ENCODE measurements at places on chromosomes 6 and 20.

DNA sequence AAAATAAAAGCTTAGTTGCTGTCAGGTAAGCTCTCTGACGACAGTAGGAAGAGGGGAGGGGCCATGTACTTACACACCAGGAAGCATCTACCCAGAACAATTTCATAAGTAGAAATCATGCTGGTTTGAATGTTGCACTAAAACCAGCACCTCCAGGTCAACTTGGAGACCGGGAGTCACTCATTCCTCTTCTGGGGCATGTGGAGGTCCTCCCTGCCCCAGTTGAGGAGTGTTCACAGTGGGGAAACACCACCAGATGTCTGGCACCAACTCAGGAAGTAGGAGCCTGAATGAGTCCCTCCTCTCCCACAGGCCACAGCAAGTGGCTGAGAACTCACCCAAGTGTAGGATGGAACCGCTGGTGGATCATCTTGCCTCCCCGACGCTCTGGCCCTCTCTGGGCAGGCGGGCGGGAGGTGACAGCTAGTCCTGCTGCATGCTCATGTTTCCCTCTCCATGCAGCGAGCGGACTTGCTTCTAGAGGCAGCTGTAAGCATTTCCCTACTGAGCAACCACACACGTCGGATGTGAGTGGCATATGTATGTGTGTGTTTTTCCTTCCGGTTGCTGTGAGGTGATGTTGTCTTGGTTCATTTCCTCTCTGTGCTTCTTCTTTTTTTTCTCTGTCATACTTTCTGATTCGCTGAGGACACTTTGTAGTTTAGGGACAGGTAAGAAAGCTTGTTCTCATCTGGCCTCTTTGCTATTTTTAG, 149.5 kb upstream of the NEDD9 start:
- no peak overlapping the region for H3K4me3 ChIP-seq
- no peak for DNase-seq

DNA sequence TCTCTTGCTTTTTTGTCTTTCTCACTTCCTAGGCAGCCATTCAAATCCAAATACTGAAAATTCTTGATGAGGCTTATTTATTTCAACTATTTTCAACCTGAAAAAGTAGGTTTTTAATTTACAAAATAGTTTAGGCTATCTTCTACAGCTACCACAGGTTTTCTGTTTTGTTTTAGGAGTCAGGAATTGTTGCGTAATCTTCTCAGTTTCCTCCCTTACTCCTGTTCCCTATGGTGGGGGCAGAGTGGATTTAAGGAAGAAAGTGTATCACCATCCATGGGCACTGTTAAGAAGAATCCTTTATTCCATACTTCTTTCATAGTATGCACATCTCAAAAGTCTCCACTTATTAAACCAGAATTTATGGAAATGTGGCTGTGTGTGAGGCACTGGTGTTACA, 182.4 kb downstream of the KHDC1L start:
- no peaks in the 10 kb centered on the region for H3K4me1 ChIP-seq
- no peak for DNase-seq
- no peaks in the 10 kb centered on the region for H3K27me3 ChIP-seq
- no peak overlapping the region for H3K4me3 ChIP-seq
- H3K36me3 ChIP-seq, result no peaks in the 10 kb centered on the region

DNA sequence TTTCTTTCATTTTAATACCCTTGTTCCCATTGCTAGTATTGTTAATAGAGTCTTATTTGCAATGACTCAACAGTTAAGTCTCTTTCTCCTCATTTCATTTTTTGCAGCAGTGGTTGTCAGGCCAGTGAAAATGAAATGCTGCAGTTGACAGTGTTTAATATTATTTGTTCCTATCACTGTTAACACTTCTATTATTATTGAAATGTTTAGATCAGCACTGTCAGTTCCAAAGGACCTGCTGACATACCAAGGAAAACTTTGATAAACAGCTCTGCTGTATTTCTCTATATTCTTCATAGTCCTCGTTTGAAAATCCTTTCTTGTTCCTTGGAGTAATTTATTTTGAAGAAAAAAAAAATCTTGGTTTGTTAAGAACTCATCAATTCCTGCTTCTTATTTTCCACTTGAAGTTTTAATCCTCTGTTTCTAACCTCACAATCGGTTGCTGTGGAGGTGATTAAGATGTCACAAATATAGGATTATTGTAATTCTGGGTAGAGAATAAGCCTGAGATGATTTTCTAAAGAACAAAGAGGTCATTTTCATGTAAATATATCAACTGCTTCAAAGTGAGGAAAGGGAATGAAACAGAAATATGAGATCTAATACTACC, 1065.9 kb upstream of the CITED2 start:
- H3K27me3 ChIP-seq, result no peaks in the 10 kb centered on the region
- H3K27ac ChIP-seq, result peak overlapping the region; percentile 29
- H3K4me1 ChIP-seq, result no peaks in the 10 kb centered on the region
- no peak overlapping the region for H3K4me3 ChIP-seq
- DNase-seq, result no peak
- no peaks in the 10 kb centered on the region for H3K36me3 ChIP-seq

DNA sequence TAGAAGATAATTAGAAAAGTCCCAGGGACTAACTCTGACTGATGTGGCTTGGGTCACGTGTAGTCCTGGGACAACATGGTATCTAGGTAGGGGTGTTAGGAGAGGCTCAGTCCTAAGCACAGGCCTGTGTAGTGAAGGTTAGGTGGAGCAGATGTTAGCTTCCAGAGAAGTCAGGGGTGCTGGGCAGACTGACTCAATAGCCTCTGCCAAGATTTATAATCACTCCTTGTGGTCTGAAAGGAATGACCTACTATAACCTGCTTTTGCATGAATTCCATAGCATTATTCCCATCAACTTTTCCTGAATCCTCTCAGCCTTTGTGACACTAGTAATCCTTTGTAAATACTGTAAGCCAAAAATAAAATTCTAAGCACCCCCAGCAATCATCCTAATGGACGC, 10.2 kb upstream of the PEX7 start:
- H3K27ac ChIP-seq, result no peak overlapping the region
- DNase-seq, result no peak
- no peaks in the 10 kb centered on the region for H3K4me1 ChIP-seq
- no peaks in the 10 kb centered on the region for H3K36me3 ChIP-seq
- no peak overlapping the region for H3K4me3 ChIP-seq

DNA sequence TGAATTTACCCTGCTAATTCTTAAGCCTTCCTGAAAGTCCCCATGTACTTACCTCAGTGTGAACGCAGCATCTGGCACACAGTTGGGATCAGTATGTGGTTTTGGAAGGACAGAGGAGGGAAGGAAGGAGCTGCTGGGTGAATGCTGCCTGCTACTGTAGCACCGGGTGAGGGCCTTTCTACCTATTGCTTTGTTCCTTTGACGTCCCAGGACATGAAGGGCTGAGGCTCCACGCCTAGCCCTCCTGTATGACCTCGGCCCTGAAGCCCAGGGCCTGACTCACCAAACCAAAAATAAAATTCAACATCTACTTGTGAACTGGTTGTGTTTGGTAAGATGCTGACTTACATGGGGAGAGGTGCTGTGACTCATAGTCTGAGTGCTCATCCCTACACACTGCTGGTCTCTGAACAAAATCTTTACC, 51.1 kb downstream of the ARID1B start:
- H3K27ac ChIP-seq, result no peak overlapping the region
- no peaks in the 10 kb centered on the region for H3K27me3 ChIP-seq
- peaks cover 5% of the 10 kb centered on the region for H3K36me3 ChIP-seq
- no peak overlapping the region for H3K4me3 ChIP-seq

- H3K4me3 ChIP-seq, result no peak overlapping the region
- H3K27me3 ChIP-seq, result no peaks in the 10 kb centered on the region
- no peaks in the 10 kb centered on the region for H3K4me1 ChIP-seq
- DNase-seq, result no peak
- H3K36me3 ChIP-seq, result no peaks in the 10 kb centered on the region
Measured at GRCh38 chr6:22106961-22107360, 189.9 kb downstream of the PRL start.

- no peak for DNase-seq
- H3K27ac ChIP-seq, result no peak overlapping the region
- no peaks in the 10 kb centered on the region for H3K27me3 ChIP-seq
- H3K4me1 ChIP-seq, result no peaks in the 10 kb centered on the region
Measured at GRCh38 chr6:139251045-139251690, 40.6 kb downstream of the TXLNB start.

DNA sequence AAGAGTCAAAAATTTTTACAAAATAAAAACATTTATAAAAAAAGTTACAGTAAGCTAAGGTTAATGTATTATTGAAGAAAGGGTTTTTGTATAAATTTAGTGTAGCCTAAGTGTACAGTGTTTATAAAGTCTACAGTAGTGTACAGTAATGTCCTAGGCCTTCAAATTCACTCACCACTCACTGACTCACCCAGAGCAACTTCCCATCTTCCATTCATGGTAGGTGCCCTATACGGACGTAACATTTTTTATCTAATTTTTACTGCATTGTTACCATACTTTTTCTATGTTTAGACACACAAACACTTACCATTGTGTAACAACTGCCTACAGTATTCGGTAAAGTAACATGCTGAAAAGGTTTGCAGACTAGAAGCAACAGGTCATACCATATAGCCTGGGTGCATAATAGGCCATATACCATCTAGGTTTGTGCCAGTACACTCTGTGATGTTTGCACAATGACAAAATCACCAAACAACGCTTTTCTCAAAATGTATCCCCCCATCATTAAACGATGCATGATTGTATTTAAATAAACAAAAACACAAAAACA, 6.0 kb downstream of the MTFR2 start:
- DNase-seq, result no peak
- H3K36me3 ChIP-seq, result peaks cover 13% of the 10 kb centered on the region

DNA sequence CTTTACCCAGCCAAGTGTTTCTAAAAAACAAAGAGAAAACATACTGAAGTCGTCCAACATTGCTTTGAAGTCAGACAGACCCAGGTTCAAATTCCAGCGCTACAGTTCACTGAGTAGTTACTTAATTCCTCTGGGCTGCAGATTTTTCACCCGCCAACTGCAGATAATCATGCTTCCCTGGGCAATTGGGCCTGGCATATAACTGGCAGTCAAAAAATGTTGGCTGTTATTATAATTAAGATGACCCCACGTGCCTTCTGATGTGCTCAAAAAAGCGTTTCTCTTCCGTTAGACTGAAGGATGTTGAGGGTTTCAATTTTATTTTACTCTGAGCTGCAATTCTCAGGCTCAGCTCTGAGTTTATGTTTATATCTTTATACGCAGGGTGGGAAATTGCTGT, 156.1 kb upstream of the CITED2 start:
- no peak for DNase-seq
- H3K4me1 ChIP-seq, result peaks cover 30% of the 10 kb centered on the region
- no peak overlapping the region for H3K4me3 ChIP-seq
- peak overlapping the region; percentile 84 for H3K27ac ChIP-seq
- H3K36me3 ChIP-seq, result no peaks in the 10 kb centered on the region
- no peaks in the 10 kb centered on the region for H3K27me3 ChIP-seq

GRCh38 chr6:6434151-6434550, 113.7 kb upstream of the F13A1 start:
- no peaks in the 10 kb centered on the region for H3K4me1 ChIP-seq
- DNase-seq, result no peak
- H3K36me3 ChIP-seq, result no peaks in the 10 kb centered on the region

GRCh38 chr20:62141397-62142251, 1.6 kb downstream of the PSMA7 start:
- H3K36me3 ChIP-seq, result peaks cover 29% of the 10 kb centered on the region
- peak overlapping the region; percentile 88 for H3K27ac ChIP-seq
- no peaks in the 10 kb centered on the region for H3K27me3 ChIP-seq
- peaks cover 19% of the 10 kb centered on the region for H3K4me1 ChIP-seq

DNA sequence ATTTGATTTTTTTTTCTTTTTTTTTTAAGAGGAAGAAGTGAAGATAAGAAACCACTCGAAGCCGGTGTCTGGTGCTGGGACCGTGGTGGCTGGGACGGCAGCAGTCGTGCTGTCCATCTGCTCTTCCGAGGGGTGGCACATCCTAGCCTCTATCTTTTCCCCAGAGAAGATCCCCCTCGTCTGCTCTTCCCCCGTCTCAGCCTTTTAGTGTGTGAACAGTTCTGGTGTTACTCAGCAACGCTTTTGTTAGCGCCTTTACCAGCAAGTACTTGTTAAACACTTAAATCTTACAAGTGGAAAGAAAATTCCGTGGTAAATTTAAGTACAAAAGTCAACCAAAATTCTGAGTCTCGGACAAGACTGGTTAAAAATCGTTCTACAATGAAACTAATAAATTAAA, 90.1 kb downstream of the RSPH3 start:
- H3K4me1 ChIP-seq, result no peaks in the 10 kb centered on the region
- no peaks in the 10 kb centered on the region for H3K36me3 ChIP-seq
- no peak overlapping the region for H3K27ac ChIP-seq
- H3K27me3 ChIP-seq, result no peaks in the 10 kb centered on the region

Measured in Panc1 (cell line).